SW 1271 (cell line): ENCODE measurements at places on chromosomes 3 and 15.

DNA sequence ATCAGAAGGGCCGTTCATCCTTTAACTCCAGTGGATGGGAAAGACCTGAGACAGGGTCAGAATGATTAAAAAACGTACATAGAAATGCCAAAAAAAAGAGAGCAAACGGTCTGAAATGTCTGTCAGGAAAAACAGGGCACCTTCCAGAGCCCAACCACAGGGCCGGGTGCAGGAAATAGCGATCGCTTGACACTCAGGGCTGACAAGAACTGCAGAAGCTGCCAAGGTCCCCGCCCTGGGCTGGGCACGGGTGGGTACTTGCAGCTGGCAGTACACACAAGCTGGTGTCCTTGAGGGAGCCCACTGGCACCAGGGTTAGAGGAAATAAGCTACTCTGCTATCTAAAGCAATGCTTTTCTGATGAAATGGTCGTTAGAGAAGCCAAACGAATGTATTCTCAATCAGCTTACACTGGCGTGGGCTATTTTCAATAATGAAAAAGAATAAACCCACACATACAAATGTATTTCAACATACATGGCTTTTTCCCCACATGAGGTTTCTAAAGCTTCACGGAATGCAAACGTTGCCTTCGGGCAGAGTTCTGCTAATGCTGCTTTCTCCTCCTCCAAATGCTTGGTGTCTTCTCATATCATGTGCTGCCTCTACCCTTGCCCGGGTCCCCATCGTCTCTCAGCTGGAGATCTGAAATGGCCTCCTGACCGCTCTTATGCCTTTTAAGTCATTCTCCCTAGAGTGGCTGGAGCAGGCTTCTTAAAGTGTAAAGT is 15.6 kb downstream of the FRMD4B start:
- no peak for DNase-seq

DNA sequence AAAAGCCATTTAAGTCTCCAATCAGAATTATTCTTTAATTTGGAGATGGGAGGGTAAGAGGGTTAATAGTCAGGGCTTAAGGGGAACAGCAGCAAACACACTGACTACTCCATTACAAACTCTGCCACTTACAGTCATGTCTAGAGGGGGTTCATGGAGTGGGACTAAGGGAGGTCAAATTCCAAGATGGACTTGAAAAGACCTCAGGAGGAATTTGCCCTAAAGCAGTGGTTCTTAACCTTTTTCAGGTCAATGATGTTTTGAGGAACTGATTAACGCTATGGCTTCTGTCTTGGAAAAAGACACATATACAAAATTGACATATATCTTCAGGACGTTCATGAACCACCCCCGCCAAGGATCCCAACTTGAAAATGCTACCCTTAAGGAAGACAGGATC is 13.9 kb downstream of the GOLIM4 start:
- no peak for DNase-seq

- no peak for DNase-seq
These were observed 118.3 kb downstream of the OSBPL10 start for GRCh38 chr3:31862666-31863279.

DNA sequence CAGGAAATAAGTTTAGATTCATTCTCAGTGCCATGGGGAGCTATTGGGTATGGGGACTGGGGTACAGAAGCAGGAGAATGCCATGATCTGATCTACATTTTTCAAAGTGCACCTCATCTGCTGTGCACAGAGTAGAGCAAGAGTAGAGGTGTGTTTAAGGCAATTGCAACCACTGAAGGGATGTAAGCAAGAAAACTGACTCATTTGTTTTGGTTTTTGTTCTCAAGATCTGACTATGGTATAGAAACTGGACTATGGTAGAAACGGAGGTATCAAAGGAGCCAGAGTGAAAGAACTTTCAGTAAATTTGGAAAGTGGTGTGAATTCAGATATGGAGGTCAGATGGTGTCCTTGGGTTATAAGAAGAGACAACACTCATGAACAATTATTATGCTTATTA is 86.2 kb upstream of the CMSS1 start:
- no peak for DNase-seq

DNA sequence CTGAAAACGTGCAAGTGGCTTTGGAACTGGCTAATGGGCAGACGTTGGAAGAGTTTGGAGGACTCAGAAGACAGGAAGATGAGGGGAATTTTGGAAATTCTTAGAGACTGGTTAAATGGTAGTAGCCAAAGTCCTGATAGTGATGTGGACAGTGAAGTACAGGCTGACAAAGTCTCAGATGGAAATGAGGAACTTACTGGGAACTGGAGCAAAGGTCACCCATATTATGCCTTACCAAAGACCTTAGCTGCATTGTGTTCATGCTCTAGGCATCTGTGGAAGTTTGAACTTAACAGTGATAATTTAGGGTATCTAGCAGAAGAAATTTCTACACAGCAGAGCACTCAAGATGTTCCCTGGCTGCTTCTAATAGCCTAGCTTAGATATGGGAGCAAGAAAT is 28.6 kb upstream of the SERPINI2 start:
- no peak for DNase-seq

DNA sequence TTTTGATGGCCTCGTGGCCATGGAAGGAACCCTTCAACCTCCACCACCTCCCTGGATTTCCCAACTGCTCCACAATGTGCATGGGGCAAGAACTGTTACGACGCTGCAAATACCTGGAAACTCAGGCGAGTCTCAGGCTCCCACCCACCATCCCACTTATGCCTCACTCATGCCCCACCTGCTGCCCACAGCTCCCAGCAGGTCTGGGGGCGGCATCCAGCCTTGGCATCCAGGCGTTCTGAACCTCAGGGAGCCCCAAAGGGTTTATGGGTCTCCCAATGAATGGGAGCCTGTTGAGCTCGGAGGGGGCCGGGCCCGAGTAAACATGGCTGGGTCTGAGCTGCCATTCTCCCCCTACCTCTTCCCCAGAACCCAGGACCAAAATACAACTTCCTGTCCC is 2.0 kb upstream of the PTH1R start:
- no peak for DNase-seq

- no peak for DNase-seq
These were observed at the start of gene TMOD2 for GRCh38 chr15:51750792-51751696. Gene TMOD2 (plus strand): TSS chr15:51751597. CDS start chr15:51766442, 14,845 bp downstream.

DNA sequence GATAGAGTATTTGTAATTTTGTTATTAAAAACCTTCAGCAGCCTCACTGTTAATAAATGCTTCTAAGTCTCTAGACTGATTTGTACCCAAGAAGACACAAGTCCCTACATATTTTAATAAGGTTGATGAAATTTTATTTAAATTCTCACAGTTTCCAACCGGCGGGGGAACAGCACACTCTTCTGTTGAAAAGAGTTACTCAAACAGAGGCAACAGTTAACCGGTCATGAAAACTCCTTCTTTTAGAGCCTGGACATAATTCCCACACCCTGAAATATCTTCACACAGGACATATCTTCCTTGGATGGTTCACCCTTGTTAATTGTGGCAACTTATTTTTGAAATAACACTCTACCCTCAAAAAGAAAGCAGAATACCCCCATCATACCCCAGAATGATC is 278.8 kb downstream of the FOXP1 start:
- no peak for DNase-seq

GRCh38 chr3:135581806-135582205 is 383.7 kb upstream of the PPP2R3A start:
- no peak for DNase-seq

GRCh38 chr3:17027318-17027717 is 142.6 kb downstream of the PLCL2 start:
- no peak for DNase-seq

- no peak for DNase-seq
These were observed 69.2 kb downstream of the ATP8B4 start for GRCh38 chr15:50049871-50050270.

DNA sequence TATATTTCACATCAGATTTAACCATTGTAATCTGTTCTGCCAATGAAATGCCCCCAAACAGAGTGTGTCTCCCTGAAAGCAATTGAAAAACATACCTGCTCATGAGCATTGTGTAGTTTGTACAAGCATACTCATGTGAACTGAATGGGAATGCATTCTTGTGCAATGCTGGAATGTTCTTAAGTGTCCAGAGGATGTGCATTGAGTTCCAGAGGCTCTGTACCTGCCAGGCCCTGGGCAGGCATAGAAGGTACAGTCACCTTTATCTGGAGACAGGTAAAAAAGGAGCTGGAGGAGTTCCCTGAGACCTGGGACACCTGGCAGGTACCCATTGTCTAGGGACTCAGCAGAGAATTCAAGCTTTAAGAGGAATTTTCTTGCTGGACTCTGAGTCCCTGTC is 2.8 kb downstream of the MRAS start:
- no peak for DNase-seq

DNA sequence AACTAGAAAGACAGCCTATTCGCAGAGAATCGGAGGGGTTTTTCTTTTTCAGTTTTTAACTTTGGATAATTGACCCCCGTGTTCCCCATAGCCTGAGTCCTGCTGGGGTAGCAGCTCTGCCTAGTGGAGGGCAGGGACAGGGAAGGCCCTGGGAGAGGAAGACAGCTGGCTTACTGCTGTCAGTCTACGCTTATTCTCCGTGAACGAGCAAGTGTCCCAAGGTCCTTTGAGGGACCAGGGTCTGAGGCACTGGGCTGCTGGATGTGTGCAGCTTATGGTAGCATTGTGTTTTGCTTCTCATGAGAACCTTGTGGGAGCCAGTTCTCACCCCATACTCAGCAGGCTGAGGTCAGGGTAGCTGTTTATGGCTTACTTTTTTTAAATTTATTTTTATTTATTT is 3.0 kb downstream of the LIMD1 start:
- no peak for DNase-seq

DNA sequence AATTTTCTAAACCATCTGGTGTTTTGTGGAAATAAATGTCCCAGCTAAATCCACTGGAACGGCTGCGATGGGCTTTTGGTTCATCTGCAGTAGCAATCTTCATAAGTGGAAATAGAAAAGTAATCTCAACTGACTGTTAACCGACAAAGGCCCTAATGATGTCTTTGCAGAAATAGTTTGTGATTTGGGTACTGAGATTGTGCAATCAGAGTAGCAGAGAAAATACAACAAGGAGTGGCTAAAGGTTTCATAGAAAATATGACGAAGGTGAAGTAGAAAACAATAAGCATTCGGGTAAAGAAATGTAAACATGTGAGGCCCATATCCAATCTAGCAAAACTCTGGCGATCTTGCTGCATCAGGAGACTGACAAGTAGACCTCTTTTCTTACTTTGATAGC is 262.6 kb upstream of the MCTP2 start:
- no peak for DNase-seq

- DNase-seq = no peak
These were observed 90.9 kb upstream of the PLXND1 start for GRCh38 chr3:129697229-129697969.

GRCh38 chr3:188362405-188362831 is 208.5 kb downstream of the LPP start:
- DNase-seq = no peak

DNA sequence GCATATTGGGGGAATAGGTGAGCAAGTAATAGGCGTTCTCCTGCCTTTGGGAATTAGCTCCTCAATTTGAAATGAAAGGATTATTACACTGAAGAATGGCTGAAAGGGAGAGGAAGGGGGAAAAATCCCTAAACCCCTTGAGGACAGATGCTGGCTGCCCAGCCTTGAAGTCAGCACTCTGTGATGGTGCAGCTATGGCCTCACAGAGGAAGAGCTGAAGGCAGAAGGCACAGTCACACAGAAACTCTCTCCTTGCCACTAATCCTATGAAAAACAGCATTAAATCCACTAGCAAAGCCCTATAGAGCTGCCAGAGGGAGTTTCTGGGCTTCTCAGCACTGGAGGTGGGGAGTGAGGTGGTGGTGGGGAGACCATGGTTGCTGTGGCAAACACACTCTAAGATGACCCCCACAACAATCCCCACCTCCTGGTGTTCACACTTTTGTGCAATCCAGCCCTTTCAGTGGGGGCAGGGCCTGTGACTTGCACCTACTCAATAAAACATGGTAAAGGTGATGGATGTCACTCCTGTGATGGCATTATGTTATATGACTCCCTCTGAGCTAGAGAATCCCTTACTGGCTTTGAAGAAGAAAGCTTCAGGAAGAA is 101.2 kb downstream of the RFTN1 start:
- DNase-seq = no peak

- no peak for DNase-seq
These were observed 59.6 kb upstream of the MRPS22 start for GRCh38 chr3:139284221-139284620.

GRCh38 chr3:49470714-49471420 is 800 bp downstream of the DAG1 start:
- DNase-seq = peak; percentile 49

GRCh38 chr3:179734497-179735281 is 81.8 kb downstream of the USP13 start:
- DNase-seq = no peak

GRCh38 chr3:67674055-67674454 is 19.6 kb upstream of the SUCLG2 start:
- no peak for DNase-seq

DNA sequence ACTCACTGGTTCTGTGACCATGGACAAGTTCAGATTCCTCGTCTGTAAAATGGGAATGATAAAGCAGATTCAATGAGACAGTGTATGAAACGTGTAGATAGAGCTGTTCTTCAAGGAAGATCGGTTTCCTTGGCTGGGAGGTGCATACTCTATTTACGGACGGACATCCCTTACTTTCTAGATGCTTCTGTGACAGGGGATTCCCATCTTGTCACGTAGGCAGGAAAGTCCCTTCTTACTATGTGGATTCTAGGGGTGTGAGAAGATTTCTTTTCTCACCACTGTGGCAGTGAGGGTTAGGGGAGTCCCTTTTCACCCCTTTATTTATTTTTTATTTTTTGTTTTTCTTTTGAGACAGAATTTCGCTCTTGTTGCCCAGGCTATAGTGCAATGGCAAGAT is 180.9 kb upstream of the TBL1XR1 start:
- no peak for DNase-seq

GRCh38 chr3:43838009-43838758 is 147.4 kb downstream of the ABHD5 start:
- DNase-seq = no peak
